Amniotic epithelial cell (primary cell): ENCODE measurements at places on chromosomes 11 and 22.

- no peak for DNase-seq
Observed at GRCh38 chr11:61256710-61257482, 15.9 kb downstream of the PGA5 start.

DNA sequence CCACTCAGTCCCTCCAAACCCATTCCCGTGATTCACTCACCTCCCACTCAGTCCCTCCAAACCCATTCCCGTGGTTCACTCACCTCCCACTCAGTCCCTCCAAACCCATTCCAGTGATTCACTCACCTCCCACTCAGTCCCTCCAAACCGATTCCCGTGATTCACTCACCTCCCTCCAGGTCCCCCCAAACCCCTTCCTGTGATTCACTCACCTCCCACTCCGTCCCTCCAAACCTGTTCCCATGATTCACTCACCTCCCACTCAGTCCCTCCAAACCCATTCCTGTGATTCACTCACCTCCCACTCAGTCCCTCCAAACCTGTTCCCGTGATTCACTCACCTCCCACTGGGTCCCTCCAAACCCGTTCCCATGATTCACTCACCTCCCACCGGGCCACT lies 639.6 kb downstream of the BRD1 start:
- DNase-seq, result no peak

DNA sequence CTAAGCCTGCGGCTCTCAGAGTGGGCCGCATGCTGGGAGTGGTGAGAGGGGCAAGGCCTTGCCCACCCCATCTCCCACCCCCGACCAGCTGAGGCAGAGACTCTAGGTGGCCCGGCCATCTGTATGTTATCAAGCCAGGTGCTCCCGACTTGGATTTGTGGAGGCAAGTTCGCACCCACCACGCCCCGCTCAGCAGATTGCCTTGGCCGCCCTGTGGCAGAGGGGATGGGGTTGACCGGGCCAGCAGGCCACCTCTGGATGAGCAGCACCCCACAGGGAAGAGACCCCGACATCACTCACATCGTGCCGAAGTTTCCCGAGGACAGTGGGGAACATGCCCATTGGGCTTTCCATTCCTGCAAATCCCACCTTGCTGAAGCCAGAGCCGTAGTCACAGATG lies 40.8 kb downstream of the DHCR7 start:
- DNase-seq, result no peak

DNA sequence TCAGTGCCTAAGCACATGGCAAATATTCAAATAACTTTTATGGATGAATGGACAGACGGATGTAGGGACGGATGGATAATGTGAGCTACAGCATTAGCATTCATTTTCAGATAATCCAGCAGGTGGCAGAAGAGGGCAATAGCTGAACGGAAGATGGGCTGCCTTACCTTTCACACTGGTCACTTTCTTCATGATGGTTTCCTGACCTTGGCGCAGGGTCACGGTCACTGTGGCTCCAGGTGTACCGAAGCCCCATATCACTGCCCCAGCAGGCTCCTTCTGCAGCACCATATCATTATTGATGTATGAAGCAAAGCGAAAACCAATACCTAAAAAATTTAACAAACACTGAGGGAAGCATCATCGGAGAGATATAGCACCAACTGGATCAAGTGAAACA lies 4.3 kb downstream of the SIAE start:
- DNase-seq, result peak; percentile 37

DNA sequence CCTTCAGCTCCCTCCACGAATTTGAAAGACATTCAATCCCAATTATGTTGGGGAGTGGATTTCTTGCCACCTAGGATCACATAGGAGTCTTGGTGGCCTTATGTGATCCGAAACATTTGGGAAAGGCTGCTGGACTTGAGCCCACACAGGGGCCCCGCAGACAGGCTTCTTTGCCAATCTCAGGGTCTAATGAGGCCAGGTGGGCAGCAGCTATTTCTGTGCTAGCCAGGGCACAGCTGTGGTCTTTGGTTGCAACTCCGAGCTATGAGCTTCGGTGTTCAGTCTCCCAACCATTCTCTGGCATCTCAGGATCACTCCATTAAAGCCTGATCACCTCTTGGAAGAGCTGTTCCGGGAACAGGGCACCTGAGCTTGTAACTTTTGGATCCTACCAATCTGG lies 84.4 kb downstream of the TP53I11 start:
- DNase-seq, result no peak
